Stimulated activated CD8-positive, alpha-beta memory T cell treated with anti-CD3 and anti-CD28 coated beads, Interleukin-7, amount 100 ng/mL, for 1 hour (primary cell): ENCODE measurements at places on chromosomes 4 and X.

GRCh38 chr4:142353149-142353738 is 492.9 kb downstream of the INPP4B start:
- DNase-seq, result no peak

GRCh38 chrX:12790885-12791256 is 341 bp upstream of the PRPS2 start:
- DNase-seq, result no peak

DNA sequence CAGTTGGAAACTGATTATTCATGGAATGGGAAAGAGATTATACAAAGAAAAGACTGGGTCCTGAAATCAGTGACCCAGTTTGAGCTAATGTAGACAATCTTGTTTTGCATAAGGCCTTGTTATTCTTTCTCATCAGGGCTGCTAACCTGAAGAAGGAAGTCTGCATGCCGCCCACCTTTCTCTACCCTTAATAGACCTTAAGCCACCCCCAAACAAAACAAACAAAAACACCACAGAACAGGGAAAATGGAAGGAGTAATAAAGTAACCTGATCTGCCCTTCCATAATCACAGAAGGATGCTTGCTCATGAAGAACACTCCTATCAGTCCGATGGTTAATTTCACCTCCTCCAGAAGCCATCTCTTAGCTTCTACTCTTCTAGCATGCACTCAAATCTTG is 288.1 kb downstream of the FRMPD4 start:
- no peak for DNase-seq

- DNase-seq, result no peak
Measured at GRCh38 chr4:10225096-10225495, 108.5 kb upstream of the WDR1 start.

- no peak for DNase-seq
Measured at GRCh38 chr4:6938237-6938636, 28.6 kb downstream of the TBC1D14 start.

- no peak for DNase-seq
Measured at GRCh38 chrX:106306391-106306947, 138.4 kb downstream of the PWWP3B start.

- DNase-seq, result no peak
Measured at GRCh38 chrX:124605511-124605910, 259.1 kb downstream of the SH2D1A start.

DNA sequence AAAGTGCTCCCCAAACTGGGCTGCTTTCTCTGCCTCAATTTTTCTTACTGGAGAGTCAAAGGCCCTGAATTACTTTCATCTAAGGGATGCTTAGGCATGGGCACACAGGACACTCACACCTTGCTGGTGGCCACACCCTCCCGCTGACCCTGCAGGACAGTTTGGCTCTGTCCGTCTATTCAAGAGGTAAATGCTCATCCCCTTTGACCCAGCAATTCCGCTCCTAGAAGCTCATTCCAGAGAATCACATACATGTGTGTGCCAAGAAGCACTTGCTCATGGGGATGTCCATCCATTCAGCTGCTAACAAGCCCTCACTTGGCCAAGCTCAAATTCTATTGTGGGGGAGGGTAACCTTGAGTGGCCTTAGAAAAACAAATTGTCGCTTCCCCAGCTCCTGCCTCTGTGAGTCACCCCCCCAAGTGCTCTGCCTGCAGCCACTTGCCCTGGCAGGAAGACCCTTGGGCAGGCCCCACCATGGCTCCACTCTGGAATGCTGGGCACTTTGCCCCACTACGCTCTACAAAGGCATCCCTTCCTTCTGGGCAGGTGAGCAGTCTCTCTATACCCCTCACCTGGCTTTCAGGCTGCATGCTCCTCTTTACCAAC is 54.5 kb downstream of the HTRA3 start:
- no peak for DNase-seq

DNA sequence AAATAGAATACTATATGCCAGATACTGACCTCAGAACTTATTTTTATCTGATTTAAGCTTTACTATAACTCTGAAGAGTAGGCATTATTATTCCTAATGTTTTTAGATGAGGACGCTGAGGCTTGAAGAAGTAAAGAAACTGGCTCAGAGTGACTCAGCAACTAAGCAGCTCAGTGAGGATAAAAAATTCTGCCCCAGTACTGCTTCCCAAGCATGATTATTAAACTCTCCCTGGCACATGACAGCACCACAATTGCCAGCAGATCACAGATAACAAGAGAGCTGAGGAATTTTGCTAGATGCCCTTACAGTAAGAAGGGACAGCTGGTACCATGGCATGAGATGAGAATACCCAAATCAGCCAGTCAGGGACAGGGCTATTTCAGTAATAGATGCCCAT is 219.4 kb downstream of the NKX6-1 start:
- DNase-seq, result no peak

GRCh38 chr4:36841583-36842326 is 402.8 kb upstream of the NWD2 start:
- no peak for DNase-seq

- DNase-seq, result no peak
Measured at GRCh38 chr4:85243857-85244256, 231.1 kb upstream of the ARHGAP24 start.

DNA sequence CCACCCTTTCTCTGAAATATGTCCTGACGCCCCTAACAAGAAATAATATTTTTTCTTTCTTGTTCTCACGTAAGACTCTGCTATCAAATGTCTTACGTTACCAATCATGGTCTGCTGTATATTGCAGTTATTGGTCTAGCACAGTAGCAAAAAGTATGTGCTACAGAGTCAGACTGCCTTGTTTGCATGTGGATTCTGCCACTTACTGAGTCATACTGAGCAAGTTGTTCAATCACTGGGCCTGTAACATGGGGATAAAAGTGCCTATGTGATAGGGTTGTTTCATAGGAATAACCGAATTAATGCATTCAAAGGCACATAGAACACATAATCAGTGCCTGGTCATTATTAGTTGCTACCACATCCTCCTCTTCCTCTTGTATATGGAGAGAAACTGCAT is 14.1 kb downstream of the RPGR start:
- DNase-seq, result no peak

DNA sequence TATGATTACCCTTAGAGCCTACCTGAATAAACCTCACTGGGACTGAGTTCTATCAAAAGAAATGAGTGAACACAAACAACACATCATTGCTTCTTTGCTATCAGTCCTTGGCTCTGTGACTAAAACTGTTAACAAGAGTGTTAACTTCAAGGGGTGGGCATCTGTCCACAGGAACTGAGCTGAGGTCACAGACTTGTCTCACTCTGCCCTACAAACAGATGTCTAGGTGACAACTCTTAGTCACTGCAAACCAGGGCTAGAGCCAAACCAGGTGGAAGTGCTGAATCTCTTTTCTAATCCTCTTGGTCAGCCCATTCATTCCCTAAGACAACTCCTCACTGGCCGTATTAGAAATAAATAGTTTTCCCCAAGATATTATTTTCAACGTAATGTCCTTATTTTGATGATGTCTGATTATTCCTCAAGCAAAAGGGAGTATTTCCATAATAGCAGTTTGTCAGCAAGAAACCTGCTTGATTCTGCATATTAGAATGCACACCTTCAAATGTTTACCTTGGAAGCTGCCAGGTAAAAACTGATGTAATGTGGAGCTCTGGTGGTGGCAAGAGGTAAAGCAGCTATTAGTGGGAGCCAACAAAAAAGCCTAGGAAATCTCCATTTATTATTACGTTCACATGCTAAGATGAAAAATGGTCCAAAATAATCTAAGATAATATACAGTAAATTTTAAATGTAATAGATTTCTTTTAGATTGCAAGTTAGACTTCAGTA is 4.0 kb downstream of the COL25A1 start:
- no peak for DNase-seq

DNA sequence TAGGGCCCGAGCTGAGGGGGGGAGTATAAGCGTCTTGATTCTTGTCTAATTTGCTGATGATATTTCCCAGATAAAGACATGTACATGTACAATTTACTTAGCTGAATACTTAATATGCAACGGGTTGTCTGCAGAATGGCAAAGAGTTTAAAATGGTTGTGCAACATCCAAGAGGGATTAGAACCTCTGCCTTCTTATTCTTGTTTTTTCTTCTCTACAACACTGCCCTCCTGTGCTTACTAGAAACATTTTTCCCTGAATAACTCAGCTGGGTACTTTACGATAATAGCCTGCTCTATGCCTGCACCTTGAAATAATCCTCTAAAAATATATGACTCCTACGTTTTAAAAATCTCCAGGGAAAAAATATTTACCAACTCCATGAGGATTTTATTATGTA is 41.8 kb downstream of the INTS12 start:
- no peak for DNase-seq

- DNase-seq, result no peak
Measured at GRCh38 chrX:112662559-112663427, 16.9 kb downstream of the LHFPL1 start.

GRCh38 chr4:168886351-168886750 is 123.7 kb downstream of the CBR4 start:
- DNase-seq, result no peak

DNA sequence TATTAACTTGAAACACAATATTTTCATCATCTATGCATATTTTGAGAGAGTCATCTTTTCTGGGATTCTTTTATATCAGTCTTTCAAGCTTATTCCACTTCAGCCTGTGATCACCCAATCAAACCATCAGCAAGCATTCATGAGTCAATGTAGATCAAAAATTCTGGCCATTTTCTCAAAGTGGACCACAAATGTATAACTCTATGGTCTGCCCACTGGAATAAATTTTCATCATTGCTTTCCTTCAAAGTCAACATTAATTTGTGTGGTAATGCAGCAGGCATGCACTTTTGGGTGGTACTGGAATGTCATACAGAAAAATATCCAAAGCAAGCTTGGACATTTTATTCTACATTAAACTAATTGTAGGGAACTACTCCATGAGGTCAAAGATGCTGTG is 1013.0 kb downstream of the STIM2 start:
- DNase-seq, result no peak

DNA sequence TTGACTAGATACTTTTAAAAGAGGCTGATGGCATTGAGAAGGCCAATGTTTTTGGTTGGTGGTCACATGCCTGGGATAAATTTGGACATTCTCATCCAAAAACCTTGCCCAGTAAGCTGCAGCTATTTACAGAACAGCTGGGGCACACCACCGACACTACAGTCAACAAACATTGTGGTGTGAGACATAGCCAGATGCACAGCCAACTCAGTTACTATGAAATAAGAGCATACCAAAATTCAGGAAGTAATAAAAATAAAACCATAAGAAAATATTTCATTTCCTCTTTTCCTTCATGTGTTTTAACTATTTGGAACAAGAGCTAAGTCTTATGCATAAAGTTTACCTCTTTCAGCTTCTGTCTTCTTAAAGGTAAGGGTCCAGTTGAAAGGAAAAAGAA is 8.8 kb downstream of the PPM1K start:
- DNase-seq, result no peak

DNA sequence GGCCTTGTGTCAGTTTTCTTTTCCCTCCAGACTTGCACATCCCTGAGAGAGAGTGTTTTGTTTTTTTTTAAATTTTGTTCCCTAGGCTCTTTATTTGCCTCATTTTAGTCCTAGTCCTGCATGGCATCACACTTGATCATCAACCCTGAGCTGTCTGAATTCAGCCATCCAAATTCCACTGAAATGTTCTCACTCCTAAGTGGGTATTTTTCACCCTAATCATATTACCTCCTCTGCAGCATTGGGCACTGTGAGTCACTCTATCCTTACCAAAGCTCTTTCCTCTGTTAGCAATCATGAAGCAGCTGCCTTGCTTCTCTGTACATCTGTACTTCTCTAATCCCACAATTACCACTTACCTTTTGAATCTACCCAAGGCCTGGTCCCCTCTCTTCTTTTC is 356.6 kb upstream of the MAGEB2 start:
- no peak for DNase-seq

DNA sequence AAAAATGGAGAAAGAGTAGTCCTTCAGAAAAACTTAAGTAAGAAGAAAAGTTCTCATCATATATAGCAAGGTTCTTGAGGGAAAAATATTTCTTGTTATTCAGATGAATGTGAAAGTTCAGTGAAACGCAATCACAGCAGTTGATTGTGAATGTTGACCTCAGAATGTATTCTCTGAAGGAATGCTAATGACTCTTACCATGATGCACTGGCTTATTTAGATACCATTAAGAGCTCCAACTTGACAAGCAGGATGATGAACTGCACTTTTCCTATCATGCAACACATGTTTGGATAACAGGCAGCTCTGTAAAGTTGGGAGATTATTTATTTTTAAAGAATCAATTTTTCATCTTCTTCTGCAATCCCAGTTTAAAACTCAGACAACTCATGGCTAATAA is 115.5 kb upstream of the MYOZ2 start:
- DNase-seq, result no peak

- no peak for DNase-seq
Measured at GRCh38 chr4:176054942-176055341, 10.7 kb upstream of the WDR17 start.

DNA sequence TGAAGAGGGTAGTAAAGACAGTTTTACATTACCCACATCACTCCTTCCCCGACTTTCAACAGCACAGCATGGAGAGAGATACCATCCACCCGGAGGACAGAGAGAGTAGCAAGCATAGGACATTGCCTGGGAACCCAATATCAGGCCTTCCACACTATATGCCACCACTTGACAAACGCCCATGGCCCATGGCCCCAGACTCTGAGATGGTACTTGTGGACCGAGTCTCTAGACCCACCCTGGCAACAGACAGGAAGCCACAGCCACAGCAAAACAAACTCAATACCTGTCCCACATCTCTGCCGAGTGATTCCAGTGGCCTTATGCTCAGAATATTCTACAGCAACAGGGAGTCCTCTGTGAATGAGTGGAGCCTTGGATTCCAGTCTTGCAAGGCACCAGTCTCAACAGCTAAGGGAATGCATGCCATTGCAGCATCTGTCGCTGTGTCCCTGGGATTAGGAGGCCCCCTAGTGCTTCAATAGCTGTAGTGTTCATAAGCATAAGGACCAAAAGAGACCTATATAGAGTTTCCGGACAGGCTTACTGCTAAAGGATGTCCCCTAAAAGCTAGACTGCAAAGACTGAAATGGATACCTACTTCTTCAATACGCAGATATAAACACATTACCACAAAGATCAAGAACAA is 14.7 kb upstream of the CT55 start:
- no peak for DNase-seq

DNA sequence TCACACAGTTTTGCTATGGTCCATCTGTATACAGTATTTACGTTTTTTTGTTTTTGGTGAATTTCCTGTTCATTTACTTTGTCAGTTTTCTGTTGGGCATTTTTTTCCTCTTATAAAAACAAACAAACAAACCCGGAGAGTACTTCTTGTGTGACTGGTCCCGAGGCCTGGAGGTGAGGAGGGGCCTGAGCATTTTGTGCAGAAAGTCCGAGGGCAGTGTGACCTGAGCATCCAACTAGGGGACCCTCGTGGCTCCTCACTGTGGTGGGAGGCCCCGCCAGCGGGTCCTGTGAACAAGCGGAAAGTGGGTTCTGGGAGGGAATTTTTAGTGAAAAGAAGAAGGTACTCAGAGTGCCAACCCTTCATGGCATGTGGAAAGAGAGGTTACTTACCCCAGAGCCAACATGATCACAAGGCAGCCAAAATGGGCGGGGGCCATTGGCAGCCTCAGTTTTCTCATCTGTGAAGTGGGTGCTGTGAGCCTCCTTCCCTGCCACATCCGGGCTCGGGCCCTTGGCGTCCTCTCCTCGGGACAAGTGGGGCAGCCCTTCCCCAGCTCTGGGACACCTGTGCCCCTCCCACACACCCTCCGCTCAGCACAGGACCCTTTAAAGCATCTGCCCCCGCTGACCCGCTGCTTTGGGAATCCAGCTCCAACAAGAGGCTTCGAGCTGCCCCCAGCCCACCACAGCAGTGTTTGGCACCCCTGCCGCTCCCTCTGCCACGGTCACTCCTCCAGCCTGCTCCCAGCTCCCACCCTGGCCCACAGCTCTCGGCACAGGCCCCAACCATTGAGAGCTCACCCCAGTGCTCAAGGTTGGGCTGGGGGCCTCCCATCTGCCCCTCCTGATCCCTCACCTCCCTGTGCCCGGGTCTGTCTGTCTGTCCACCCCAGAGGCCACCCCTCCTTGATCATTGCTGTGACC is 22.8 kb upstream of the GPR78 start:
- no peak for DNase-seq
